ENCODE measurements at places on chromosomes 1 and 21.

DNA sequence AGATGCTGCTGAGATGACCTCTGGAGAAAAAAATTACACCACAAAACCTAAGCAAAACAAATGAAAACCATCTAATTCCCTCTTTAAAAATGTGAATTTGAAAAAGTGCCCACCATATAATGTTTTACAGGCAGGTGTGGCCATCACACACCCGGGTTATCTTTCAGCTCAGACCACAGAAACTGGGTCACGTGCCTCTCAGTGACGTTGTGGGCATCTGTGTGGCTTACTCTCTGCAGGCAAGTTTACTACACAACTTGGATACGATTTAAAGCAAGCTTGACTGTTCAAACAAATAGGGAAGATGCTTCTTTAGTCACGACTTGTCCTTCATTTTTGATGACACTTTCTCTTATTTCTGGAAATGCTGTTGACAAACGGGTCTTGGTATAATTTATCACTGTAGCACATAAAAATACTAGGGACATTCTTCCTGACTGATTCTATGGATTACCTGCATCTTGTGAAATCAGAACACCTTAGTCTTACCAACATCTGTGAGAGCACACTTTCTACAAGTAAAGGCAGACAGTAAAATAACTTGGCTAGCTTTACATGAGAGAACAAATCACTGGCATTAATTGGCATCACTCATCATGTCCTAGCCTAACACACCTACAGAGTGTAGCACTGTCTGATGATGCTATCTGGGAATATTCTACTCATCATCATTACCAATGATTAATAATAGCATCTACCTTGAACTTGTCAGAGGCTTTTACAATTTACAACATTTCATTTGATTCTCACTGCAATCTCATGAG lies 89.3 kb upstream of the EDEM3 start:
- no peak for DNase-seq

- no peak for DNase-seq
Measured at GRCh38 chr1:22176258-22176657, 33.4 kb upstream of the WNT4 start.

DNA sequence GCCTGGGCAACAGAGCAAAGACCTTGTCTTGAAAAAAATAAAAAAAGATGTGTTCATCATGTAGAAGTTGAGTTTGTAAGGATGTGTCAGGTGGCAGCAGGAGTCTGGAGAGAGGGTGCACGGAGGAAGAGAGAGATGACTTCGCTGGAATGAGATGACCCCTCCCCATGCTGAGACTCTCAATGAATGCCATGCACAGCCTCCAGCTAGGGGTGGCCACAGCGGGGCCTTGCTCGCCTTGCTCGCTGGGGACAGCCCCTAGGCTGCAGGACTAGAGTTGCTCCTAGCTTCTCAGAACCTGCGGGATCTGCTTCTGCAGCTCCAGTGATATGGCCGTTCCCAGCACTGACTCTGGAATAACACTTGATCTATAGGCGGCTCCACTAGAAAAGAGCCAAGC lies 6.6 kb upstream of the C2CD2 start:
- DNase-seq = no peak

GRCh38 chr1:56202796-56203492 lies 376.4 kb downstream of the PLPP3 start:
- DNase-seq = no peak

DNA sequence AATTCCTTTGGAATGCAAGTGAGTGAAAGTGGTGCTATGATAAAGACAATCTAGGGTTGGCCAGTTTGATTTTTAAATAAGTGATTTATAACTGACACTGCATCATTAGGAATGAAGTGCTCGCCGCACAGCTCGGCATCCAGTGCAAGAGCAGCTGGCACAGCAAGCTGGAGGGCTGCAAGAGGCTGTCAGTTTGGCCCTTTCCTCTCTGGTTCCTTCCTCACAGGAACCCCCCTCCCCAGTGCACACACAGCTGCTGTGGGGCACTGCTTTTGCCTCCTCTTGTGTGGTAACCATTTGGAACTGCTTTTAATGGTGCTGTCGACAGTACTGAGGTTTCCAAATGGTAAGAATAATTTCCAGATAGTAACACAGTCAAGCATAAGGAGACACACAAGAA lies 10.4 kb upstream of the BCAR3 start:
- no peak for DNase-seq

GRCh38 chr1:222417264-222417663 lies 130.6 kb downstream of the HHIPL2 start:
- no peak for DNase-seq
